ENCODE measurements at places on chromosomes 4 and X.

- DNase-seq: no peak
Observed at GRCh38 chr4:44777115-44777514, 50.8 kb upstream of the GNPDA2 start.

DNA sequence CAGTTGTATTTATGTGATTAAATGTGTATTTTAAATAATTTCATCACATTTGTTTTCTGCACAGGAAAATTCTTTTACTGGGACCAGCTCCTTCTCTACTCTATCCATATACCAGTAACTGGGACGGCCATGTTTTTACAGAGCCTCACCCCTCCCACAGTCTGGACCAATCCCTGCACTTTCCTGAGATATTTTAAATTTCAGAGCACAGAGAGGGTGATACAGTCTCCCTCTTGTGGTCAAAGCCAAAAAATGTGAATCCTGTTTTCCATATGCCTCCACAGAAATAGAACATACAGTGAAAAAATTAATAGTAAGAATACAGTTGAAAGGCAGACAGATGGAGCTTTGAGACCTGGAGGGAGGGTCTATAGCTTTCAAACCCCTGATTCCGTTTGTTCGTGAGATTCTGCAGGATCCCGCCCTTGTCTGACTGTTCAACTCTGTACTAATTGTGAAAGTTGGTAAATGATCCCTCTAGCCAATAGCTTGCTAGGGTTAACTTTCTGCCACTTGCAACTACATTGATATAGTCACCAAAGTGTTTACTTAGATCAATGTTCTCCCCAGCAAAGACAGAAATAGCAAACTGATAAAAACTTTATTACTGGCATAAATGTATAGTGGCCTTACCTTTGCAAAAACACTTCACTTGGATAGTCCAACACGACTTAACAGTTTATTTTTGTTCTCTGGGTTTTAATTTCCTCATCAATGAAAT is 172.2 kb downstream of the PPARGC1A start:
- DNase-seq: peak; percentile 50

- no peak for DNase-seq
Observed at GRCh38 chr4:106426069-106426468, 57.5 kb upstream of the GIMD1 start.

- DNase-seq: no peak
Observed at GRCh38 chr4:185657699-185658098, 122.4 kb upstream of the PDLIM3 start.

DNA sequence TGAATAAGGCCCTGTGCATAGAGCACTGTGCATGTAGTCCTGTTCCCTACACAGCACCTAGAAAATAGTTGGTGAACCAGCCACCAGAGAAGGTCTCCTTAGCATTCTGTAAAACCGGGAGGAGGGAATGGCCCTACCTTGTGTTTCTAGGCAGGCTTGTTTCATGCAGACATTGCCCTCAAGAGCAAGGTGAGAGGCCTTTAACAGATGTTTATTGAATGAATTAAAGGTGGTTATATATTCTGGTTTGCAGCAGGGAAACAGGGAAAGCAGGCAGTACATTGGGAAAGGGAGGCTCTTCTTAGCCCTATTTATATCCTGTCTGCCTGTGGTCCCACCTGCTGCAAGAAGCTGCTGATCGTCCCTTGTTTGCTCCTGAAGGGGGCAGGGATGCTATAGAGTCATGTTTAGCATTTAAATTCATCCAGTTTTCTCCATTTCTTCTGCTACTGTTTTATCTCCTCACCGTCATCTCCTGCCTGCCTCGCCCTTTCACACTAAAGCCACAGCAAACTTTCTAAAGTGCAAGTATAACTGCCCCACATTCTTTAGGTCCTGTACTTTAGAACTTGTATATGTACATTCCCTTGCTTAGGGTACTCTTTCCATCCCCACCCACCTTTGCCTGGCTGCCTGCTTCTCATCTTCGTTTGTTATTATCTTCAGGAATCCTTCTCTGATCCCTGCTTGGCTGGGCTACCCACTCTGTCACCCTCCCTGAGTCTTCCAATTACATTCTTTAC is 60.3 kb downstream of the EGF start:
- DNase-seq: no peak

Measured in AG08396 (cell line).